ENCODE measurements at places on chromosomes 4 and X.

GRCh38 chr4:85970535-85970934, 389.3 kb downstream of the MAPK10 start:
- DNase-seq: no peak

- no peak for DNase-seq
Measured at GRCh38 chr4:88446124-88446523, 10.8 kb upstream of the HERC5 start.

GRCh38 chr4:120926358-120927025, 4.0 kb upstream of the PRDM5 start:
- no peak for DNase-seq

DNA sequence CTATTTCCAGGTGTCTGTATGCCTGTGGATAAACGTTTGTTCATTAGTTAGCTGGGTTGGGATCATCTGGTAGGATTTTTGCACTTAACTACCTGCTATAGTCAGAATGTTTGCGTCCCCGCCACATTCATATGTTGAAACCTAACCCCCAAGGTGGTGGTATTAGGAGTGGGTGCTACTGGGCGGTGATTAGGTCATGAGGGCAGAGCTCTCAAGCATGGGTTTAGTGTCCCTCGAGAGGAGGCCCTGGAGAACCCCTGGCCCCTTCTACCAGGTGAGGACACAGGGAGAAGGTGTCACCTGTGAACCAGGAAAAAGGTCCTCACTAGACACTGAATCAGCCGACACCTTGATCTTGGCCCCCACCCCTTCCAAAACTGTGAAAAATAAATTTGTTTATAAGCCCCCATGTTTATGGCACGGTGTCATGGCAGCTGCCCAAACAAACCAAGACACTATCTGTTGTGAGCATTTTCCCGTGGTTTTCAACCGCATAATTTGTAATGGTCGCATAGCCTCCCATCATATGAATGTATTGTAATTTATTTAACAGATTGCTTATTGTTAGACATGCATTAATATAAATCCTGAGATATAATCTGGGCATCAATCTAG, 92.7 kb upstream of the TRIM2 start:
- no peak for DNase-seq

DNA sequence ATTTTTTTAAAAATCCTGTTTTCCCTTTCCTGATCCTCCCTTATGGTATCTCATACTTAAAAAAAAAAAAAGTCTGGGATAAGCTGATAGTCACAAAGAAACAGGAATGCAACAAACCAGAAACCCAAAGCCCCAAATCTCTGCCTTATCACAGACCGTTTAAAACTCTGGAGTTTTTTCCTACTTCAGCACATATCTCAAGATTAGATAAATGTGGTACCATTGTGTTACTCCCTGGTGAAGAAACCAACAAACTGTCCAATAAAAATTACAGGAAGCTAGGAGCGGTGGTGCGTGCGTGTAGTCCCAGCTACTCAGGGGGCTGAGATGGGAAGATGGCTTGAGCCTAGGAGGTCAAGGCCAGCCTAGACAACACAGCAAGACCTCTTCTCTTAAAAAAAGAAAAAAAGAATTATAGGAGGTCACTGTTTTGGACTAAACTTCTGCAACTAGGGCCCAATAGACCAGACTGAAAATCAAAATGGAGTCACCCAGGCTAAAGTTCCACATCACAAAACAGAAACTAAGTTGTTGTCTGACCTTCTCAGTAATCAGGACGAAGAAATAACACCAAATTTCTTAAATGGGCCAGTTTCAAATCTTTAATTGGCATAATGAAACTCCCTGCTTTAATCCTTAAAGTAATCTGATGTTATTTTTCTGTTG, 51.9 kb downstream of the RBM47 start:
- DNase-seq: no peak

DNA sequence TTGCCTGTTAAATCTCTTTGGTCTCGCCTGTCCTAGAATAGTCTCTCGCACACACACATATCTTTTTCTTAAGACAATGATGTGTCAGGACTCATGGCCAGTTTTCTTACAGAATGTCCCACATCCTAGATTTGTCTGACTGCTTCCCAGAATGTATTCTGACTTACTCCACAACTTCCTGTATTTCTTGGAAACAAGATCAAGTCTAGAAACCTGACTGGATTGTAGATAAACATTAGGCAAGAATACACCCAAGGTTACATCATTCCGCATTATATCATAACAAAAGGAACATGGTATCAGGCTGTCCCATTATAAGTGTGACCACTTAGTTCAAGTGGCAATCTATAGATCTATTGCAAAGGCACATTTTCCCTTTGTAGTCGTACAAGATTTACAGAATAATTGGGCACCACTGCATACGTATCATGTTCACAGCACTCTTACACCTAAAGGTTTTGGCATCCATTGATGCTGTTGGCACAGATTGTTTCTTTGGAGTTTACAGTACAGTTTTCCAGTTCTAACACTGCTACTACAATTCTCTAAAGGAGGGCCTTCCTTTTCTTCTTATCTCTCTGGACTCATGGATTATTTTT, 56.4 kb downstream of the FBXW7 start:
- no peak for DNase-seq

DNA sequence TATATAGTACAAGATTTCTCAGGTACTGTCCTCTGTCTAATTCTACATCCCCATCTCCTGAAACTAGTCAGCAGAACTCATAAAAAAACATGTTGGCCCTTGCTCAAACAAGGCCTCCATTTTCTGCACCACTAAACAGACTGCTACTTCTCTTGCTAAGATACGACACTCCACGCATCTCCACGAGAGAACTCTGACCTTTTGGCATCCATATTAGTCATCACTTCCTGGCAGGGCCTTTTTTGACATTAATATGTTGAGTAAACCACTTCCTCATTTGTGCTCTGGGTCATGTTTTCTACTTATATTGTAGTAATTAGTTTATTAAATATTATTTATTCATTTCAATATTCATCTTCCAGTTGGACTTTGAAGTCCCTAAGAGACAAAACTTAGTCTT, 65.6 kb downstream of the DCAF8L1 start:
- DNase-seq: no peak

DNA sequence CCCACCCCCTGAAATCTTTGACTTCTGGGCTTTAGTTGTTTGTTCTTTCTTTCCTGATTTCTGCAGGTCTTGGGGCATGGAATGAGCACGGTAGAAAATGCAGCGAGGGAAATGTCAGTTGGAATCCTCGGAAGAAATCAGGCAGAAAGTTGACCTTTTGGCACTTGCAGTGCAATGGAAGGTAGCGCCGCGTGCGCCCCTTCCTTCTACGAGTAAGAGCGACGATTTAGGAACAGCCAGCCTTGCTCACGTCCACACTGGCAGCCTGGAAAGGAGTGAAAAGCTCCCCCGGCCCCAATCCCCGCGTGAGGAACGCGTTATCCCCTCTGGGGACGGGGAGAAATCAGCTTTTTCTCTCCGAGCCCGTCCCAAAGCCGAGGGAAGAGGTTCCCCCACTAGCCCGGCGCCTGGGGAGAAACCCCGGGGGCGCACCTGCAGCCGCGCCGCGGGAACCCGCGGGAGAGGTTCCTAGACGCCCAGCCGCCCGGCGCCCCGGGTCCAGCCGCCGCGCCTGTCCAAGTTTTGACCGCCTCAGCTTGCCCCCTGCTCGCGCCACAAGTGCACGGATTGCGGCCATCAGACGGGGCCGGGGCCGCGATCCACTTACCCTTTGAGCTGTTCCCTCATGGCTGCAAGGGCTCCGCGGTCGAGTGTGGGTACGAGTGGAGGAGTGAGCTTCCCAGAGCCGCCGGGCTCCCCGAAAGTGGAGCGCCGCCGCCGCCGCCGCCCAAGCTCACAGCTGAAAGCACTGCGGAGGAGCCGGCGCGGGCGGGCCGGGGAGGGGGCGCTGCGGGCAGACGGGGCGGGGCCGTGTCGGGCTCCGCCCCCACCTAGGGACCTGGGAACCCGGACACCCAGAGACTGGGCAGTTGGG, 194.6 kb upstream of the FTHL17 start:
- peak; percentile 33 for DNase-seq

DNA sequence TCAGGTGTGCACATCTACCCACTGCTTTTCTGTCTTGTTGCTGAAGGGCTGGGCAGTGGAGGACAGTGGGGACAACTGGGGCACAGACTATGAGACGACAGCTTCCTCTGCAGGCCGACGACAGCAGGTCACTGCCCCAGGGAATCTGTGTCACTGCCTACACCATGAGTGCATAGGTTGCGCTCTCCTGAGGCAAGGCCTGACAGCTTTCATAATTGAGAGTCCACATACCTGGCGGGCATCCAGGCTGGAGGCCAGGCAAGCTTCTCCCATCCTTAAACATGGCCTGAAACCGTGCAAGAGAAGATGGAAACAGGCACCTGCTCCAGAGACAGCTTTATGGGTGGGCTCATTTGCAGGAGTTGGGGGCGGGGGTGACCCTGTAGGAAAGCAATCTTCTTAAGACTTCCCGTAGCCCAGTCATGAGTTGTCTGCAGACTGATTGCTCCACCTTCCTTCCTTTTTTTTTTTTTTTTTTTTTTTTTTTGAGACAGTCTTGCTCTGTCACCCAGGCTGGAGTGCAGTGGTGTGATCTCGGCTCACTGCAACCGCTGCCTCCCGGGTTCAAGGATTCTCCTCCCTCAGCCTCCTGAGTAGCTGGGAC, 2.9 kb downstream of the ANOS1 start:
- DNase-seq: no peak

GRCh38 chr4:8574796-8575370, 5.3 kb upstream of the GPR78 start:
- no peak for DNase-seq

GRCh38 chr4:143019351-143019750, 165.4 kb upstream of the USP38 start:
- DNase-seq: no peak

- DNase-seq: no peak
Measured at GRCh38 chr4:128283071-128283470, 4.5 kb downstream of the PGRMC2 start.

GRCh38 chr4:68278029-68278428, 32.5 kb upstream of the TMPRSS11B start:
- no peak for DNase-seq
